ENCODE measurements at places on chromosomes 5 and 9.

- DNase-seq: no peak
Observed at GRCh38 chr5:68170826-68171558, 44.6 kb upstream of the PIK3R1 start.

GRCh38 chr9:93675336-93676150, 99.2 kb downstream of the PHF2 start:
- DNase-seq: no peak

- no peak for DNase-seq
Observed at GRCh38 chr5:56359809-56360685, 126.9 kb upstream of the ANKRD55 start.

- DNase-seq: no peak
Observed at GRCh38 chr5:155064580-155064979, 51.0 kb downstream of the KIF4B start.

GRCh38 chr9:2418619-2419018, 203.0 kb upstream of the VLDLR start:
- DNase-seq: no peak

GRCh38 chr5:14854799-14855198, 16.8 kb downstream of the ANKH start:
- no peak for DNase-seq

DNA sequence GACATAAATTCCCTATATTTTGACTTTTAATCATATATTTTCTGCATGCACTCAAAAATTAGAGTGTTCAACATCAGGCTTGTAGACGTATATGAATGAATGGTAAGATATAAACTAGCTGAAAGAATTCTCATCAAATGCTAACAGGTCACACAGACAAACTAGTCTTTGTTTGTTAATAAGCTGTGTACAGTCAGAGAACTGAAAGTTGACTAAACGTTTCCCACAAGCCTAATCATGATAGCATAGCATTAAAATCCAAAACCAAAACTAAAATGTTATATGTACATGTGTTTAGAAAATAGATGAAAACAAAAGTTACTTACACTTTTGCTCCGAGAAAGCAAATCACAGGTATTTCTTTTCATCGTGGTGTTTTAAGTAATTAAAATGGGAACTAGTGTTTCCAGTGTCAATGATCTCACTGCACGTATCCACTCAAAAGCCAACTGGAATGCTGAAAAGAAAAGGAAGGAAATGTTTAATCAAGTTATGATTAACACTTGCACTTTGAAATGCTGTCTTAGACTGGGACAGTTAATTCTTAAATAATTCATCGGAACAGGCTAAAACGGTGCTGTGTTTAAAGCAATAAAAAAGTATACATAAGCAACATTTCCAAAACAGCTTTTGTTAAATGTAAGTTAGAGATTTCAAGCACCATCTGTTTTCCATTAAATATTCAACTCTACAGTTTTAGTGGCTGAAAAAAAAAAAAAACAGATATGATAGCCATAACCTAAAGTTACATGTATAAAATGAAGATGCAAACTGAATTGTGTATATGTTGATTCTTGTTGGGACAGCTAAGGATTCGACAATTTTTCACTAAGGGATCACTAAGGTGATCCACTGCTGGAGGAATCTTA, 291.9 kb upstream of the PDE4D start:
- DNase-seq: no peak

DNA sequence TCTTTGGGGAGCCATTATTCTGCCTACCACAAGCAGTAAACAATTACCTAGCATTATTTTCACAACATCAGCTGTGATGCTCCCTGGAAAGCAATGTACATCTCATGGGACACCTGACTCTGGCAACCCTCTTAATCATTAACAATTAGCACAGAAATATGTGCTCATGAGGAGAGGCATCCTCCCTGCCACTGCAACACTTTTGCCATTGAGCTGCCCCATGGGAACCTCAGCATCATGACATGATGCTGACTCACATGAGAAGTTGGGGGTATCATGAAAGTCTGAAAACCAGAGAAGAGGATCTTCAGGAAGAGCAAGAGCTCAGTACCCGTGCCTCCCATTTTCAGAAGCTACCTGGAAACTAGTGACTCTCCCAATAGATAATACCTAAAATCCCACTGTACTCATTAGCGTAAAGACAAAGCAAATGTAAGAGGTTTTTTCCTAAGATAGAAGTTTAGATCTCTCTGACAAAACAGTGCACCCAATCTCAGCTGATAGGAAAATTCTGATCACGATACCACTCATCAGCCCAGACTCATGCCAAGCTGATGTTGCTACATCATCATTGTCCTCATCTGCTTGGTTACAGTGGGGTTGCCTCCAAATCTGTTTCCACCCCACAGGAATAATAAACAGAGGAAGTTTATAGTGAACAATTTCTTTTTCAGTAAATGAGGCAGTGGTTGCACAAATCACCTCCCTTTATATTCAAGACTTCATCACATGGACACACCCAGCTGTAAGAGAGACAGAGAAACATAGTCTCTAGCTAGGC, 244.5 kb downstream of the NR2F1-AS1 start:
- DNase-seq: no peak

DNA sequence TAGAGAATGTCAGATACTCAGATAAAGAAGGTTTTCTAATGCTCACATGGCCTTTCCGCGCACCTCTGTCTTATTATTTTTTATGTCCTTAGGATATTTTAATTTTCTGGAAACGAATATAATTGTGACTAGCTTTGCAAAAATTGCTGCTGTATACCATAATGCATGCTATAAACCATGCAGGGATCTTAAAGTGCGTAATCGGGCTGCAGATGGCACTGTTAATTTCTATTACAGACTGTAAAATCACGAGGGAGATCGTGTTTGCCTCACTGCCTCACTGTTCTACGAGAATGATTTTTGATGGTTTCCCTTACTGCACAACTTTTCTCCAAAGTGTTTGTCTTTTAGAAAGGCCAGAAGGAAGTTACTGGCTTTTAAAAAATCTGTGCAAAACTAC, 356.1 kb downstream of the TUSC1 start:
- DNase-seq: no peak

DNA sequence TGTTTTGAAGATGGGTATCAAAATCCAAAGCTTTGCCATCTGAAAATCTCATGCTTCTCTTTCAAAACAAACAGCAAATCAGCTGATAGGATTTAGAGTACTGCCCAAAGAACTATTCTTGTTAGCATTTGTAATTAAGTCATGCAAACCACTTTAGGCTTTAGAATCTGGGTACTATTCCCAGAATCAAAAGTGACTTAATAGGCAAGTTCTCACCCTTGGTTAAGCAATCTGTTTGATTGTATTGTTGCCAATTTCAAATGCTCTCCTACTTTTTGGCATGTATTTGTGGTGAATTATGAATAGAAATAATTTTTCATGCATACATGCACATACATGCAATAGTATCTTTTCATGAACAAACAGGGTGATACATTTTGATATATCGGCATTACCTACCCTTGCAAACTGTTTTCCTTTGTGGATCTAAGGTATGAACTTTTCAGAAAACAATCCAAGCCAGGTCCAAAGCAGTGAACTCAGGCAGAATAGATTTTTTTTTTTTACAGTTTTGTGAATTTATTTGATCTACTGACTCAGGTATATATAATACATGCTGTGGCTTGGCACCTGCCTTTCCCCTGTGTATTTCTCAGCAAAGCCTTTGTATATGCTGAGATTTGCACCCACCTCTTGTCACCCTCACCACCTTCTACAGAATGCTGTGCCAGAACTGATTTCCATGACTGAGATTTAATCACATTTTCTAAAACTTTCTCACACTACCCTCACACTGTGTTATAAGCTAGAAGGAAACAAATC, 9.0 kb downstream of the IL33 start:
- no peak for DNase-seq
